A549 treated with Hydrocortisone at 1 μM for 4 hours (cell line): ENCODE measurements at places on chromosomes 13 and 19. TPM values are rescaled to one million over a fixed set of nuclear protein-coding genes. Genes with fewer than 3 reads are reported as not detected.

The GPC5 gene
- total RNA-seq = not detected in 5 replicates

The OR10H1 gene
- total RNA-seq = not detected in 5 replicates

The SLC17A7 gene
- 0.37 to 0.75 TPM (median 0.59 TPM) in 5 replicates for total RNA-seq

The LILRB5 gene
- total RNA-seq = 0.05 TPM in 2 of 5 replicates, not detected in the others

The ZNF284 gene
- 0.25 to 0.71 TPM (median 0.43 TPM) in 5 replicates for total RNA-seq

The ZNF235 gene
- 2.8 to 4.5 TPM (median 3.1 TPM) in 5 replicates for total RNA-seq

The CXCL17 gene
- total RNA-seq = 0.09 TPM in 1 of 5 replicates, not detected in the others

The HCN2 gene
- total RNA-seq = 30.4 to 38.9 TPM (median 35.2 TPM) in 5 replicates

The ZNF790 gene
- total RNA-seq = 0.10 to 0.29 TPM (median 0.18 TPM) in 5 replicates

The KLK11 gene
- 0.12 TPM in 1 of 5 replicates, not detected in the others for total RNA-seq
